Activated effector memory CD4-positive, alpha-beta T cell treated with anti-CD3 and anti-CD28 coated beads, Interleukin-2, amount 50 U/mL, for 16 hours (primary cell): ENCODE measurements at places on chromosomes 16 and 17.
A peak's percentile ranks its signal among the peaks of the same experiment; 100 is the strongest.

DNA sequence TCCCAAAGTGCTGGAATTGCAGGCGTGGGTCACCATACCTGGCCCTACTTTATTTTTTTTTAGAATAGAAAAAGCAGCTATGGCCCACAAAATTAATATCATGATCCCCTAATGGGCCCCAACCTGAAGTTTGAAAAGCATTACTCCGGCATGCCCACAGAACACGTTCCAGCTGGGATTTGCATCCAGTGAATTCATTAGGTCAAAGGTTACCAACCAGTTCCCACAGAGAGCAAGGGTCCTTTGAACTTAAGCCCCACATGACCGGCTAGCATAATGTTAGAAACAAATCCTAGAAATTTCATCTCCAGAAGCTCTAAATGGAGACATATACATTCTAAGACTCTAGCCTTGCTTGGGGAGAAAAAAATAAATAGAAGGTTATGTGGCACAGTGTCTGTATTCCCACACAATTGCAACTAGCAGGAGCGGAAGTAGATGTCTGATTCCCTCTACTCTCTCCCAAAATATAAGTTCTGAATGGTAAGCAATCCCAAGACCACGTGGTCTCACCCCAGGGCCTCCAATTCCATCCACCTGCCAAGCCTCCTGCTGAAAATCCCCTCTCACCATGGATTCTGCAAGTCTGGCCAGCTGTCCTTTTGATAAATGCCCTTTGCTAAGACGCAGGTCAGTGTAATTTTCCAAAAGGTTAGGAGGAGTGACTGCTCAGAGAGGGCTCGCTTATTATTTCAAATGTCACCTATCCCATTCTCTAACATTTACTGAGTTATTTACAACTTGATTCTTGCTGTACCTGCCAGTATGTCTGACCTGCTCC is 395.8 kb downstream of the NPIPA8 start:
- no peak for DNase-seq

GRCh38 chr16:85554114-85554888 is 58.8 kb upstream of the GSE1 start:
- peak; percentile 88 for DNase-seq

- DNase-seq = no peak
Measured at GRCh38 chr16:2686912-2687507, 4.7 kb downstream of the KCTD5 start.

- DNase-seq = peak; percentile 78
Measured at GRCh38 chr17:36072431-36073121, 8.5 kb downstream of the CCL18 start.

GRCh38 chr16:74654536-74655050 is 12.1 kb downstream of the RFWD3 start:
- no peak for DNase-seq

- DNase-seq = no peak
Measured at GRCh38 chr16:30084096-30084815, 7.5 kb downstream of the TBX6 start.

DNA sequence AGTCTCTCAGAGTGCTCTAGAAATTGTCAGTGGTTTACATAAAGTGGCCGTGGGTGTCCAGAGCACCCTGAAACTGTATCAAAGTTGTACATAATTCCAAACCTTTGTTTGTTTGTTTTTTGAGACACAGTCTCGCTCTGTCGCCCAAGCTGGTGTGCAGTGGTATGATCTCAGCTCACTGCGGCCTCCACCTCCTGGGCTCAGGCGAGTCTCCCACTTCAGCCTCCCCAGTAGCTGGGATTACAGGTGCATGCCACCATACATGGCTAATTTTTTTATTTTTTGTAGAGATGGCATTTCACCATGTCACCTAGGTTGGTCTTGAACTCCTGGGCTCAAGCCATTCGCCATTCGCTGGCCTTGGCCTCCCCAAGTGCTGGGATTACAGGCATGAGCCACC is 24.3 kb upstream of the ADGRG1 start:
- DNase-seq = peak; percentile 21

- DNase-seq = no peak
Measured at GRCh38 chr17:38415250-38416194, 12.7 kb upstream of the ARHGAP23 start.

DNA sequence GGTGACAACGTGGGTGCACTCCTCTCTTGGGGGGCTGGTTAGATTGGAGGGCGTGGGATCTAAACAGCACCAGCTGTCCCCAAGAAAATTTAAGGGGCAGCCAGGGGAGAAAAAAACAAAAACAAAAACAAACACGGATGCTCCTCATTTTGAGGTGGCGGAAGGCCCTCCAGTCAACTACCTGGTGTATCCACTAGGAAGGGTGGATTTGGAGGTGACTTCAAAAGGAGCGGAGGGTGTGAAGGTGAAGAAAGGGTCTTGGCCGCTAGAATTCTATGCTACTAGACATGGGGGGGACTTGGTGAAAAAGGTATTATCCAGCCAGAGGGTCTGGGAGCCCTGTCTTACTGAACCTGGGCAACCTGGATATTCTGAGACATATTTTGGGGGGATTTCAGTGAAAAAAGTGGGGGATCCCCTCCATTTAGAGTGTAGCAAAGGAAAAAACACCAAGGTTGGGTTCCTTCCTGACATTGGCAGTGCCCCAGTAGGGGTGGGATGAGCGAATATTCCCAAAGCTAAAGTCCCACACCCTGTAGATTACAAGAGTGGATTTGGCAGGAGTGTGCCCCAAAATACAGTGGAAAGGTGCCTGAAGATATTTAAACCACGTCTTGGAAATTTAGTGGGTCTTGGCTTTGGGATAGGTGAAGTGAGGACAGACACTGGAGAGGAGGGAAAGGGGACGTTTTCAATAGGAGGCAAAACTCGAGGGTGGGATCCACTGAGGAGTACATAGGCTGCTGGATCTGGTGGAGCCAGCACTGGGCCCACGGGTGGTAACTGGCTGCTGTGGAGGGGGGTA is 454 bp upstream of the FGF11 start:
- DNase-seq = no peak

DNA sequence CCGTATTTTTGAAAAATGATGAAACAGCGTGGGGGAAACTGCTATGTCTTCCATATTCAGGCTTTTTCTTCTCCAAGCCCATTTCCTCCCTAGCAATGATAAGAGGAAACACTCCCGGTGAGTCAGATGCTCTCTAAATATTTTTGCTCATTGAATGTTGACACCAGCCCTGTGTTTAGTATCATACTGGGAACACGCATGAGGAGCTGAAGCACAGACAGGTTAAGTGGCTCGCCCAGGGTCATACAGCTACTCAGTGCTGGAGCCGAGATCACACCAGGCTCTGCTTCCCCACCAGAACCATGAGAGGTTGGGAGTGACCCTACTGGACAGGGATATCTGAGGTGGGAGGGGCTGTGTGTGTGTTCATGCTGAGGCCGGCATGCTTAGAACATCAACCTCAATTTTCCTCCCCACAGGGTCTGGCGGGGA is 37.8 kb upstream of the ADGRG1 start:
- DNase-seq = no peak

GRCh38 chr17:55416000-55416399 is 5.6 kb downstream of the MMD start:
- no peak for DNase-seq

GRCh38 chr17:39848600-39848999 is 15.5 kb downstream of the IKZF3 start:
- DNase-seq = no peak

- DNase-seq = no peak
Measured at GRCh38 chr17:70767102-70767701, 597.9 kb downstream of the KCNJ2 start.

DNA sequence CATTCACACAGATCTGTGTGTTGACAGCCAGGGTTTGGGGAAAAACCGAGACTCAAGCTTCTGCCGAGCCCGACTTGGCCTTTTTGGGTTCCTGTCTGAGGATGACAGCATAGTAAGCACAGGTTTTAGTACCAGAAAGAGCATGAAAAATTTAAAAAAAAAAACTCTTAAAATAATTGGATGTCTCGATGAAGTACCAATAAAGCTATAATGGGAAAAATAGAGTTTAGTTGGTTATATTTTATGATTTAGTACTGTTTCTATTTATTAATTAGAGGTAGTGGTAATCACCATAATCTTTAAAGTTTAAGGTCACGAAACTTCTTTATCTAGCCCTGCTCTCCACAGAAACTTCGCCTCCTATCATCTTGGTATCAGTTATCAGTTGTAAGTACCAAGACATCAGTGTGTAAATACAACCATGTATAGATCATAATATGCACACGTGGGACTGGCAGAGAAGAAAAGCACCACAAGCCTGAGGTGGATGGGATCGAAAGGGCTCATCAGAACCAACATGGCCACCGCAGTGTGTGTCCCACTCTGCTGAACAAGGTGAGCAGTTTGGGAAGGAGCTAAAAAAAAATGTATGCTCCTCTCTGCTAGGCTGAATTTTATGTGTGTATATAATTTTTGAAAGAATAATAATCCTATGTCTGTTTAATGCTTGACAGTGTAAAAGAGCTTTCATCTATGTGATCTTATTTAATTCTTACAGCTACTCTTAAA is 14.4 kb upstream of the EEF2K start:
- peak; percentile 75 for DNase-seq
